ENCODE measurements at places on chromosomes 7 and 10. TPM values are rescaled to one million over a fixed set of nuclear protein-coding genes. Genes with fewer than 3 reads are reported as not detected.

Gene H2BK1
- total RNA-seq: not detected

GRCh38 chr10:98020254-98020653 is 10.2 kb downstream of the CRTAC1 start:
- DNase-seq: no peak

GRCh38 chr7:88540012-88540411 is 219.5 kb upstream of the ZNF804B start:
- DNase-seq: no peak

DNA sequence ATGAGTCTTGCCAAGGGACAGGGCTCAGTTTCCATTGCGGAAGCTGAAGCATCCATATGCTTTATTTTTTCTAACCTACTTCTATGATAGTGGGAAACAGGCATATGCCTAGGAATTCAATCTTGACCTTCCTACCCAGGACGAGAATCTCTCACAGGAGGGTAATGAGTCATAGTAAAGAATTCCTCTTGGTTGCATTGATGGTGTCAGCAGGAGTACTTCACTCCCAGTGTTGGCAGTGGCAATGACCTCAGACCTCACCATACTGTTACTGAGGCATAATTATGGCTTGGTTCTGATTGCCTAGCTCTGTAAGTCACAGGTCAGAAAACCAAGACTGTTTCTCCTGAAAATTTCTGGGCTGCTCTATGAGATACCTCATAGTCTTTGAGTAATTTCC is 552.9 kb downstream of the ARL4A start:
- no peak for DNase-seq

Gene ZSCAN21
- 10.0 TPM for total RNA-seq

Gene FMC1
- total RNA-seq: 11.4 TPM

GRCh38 chr10:11037991-11038390 is 20.3 kb downstream of the CELF2 start:
- no peak for DNase-seq

DNA sequence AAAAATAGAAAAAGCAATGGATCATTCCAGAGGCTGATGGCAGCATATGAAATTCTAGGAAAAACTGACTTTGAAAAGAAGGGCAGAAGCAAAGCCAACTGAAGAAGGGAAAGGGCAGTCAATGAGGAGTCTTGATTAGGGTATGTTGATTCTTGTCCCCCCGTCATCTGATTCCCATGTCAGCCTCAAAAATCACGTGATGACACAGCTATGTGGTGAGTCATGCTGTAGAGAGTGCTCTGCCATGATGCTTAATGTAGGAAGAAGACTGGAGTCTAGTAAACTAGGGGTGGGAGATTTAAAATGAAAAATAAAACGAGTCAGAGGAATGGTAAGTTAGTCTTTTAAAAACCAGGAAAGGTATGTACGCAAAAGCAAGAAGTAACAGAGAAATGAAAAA is 3.9 kb upstream of the POU6F2 start:
- DNase-seq: no peak

DNA sequence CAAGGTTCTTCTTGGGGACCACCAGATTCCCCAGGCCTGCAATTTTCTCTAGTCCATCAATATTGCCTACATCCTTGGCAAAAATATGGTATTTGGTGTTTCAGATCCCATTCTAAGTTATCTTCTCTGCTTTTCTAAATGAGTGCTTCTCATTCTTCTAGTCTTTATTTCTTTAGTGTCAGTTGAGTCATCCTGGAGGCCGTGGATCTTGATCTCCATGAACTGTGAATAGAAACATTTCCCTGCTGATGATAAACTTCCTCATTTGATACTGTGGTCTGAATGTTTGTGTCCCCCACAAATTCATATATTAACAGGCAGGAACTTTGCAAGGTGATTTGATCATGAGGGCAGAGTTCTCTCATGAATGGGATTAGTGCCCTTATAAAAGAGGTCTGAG is 779.3 kb downstream of the INHBA start:
- no peak for DNase-seq

Data from upper lobe of right lung (tissue), 1 donor.